ENCODE measurements at places on chromosomes 7 and 10. TPM values are rescaled to one million over a fixed set of nuclear protein-coding genes. Genes with fewer than 3 reads are reported as not detected.

Gene FOXI2
- total RNA-seq, result not detected

Gene C10orf62
- 0.33 TPM for total RNA-seq

Gene FRMD4A
- 25.5 TPM for total RNA-seq

Gene IGF2BP3
- 93.9 TPM for total RNA-seq

Gene HYAL4
- not detected for total RNA-seq

Data from placental epithelial cell (primary cell).